Stimulated activated CD4-positive, alpha-beta T cell treated with anti-CD3 and anti-CD28 coated beads, Interleukin-12 subunit alpha, Interleukin-12 subunit beta, amount 100 ng/mL, for 48 hours (primary cell): ENCODE measurements at places on chromosomes 11 and 22.

DNA sequence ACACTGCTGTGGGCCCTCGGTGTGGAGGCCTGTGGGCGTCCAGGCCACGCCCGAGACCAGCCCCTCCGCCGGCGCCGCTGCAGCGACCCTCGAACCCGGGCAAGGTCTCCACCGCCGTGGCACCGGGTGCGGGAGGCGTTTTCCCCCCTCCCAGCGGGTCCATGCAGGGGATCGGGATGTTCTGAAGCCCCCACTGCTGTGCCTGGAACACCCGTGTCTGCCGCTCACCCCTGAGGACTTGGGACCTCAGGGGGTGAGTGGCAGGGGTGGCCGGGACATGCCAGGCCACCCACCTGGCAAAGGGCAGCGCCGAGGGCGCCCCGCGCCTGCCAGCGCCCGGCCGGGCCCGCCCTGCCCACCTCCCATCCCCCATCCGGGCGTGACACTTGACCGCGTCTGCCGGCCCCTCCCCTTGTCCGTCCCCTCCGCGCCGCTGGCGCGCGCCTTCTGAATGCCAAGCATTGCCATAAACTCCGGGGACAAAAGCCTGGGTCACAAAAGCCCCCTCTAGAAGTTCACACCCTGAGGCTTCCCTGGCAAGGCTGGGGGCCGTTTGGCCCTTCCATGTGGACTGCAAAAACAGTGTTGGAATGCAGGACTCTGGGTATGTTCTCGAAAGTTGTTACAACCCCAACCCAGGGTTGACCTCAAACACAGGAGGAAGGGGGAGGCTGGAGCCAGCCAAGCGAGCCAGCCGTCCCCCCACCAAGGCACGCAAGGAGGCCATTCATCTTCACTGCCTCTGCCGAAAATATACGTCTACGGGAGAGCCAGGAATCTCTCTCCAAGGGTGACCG lies 819 bp upstream of the KCNQ1OT1 start:
- DNase-seq, result peak; percentile 24

DNA sequence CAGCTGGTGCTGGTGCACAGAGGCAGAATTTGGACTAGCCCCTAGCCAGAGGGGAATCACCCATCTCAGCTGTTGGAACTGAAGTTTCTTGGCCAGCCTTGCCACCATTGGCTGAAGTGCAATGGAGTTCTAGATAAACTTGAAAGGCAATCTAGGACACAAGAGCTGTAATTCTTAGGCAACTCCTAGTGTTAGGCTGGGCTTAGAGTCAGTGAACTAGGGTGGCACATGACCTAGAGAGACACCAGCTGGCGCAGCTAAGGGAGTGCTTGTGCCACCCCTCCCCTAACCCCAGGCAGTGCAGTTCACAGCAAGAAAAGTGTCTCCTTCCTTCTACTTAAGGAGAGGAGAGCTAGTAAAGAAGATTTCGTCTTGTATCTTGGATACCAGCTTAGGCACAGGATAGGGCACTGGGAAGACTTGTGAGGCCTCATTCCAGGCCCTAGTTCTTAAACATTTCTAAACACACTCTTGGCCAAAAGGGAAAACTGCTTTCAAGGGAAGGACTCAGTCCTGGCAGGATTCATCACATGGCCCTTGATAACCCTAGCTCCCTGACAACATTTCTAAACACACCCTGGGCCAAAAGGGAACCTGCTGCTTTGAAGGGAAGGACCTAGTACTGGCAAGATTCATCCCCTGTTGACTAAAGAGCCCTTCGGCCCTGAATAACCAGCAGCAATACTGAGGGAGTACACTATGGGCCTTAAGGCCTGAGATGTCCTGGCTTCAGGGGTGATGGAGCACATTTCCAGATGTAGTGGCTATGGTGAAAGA lies 53.4 kb downstream of the XRRA1 start:
- no peak for DNase-seq

DNA sequence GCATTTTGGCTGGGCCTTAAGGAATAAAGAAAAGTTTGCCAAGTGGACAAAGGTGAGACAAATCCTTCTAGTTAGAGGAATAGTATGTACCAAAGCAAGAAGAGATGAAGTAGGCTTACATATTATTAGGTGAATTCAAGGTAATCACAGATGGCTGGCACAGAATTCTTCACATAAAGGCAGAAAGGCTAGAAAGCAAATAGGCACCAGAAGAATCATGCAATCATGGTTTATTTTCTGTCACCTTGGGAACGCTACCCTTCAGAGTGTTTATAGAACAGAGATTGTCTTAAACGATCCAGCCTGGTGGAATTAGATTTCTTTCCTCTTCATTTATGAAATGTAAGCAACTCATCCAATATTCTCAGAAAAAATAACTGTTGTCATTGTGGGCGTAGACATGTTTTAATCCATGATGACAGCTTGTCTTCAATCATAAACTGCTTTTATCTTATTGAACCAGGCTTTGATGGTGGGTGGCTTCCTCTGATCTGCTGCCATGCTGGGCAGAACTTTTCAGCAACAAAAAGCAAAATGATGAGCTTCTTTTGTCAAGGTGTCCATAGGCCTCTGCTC lies 49.0 kb upstream of the CSNK2A3 start:
- no peak for DNase-seq

GRCh38 chr22:39383841-39384625 lies 15.5 kb upstream of the TAB1 start:
- DNase-seq, result no peak

- no peak for DNase-seq
Measured at GRCh38 chr11:57566905-57567514, 462 bp downstream of the UBE2L6 start.

- DNase-seq, result no peak
Measured at GRCh38 chr11:121119440-121119839, 18.4 kb downstream of the TECTA start.
